Head of caudate nucleus (tissue), 42 donors: ENCODE measurements at places on chromosomes 6 and 20.

GRCh38 chr6:151136141-151136755 lies 103.5 kb upstream of the AKAP12 start:
- no peak for DNase-seq

DNA sequence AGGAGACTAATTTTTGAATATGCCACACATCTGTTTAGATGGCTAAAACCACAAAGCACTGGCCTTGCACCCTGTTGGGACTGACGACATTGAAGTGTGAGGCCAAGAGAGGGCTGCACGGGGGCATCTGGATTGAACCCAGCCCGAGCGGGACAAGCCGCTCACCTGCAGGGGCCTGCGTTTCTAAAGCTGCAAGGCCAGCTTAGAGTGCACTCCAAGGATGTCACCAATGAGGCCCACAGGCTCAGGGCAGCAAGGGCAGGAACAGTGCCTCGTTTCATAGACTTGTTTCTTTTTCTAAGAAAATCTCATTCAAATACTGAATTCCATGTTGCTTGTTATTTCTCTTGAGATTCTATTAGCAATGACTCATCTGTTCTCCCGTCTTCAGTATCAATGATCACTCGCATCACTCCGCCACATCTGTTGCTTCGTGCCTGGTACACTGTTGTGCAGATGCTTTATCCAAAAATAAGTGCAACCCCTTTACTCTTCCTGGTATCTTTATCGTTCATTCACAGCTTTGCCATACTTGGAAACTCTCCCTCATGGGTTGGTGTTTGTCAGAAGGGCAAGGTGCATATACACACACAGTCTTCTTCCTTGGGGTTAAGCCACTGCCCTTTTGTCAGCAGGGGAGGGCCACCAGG lies 120.1 kb downstream of the IRF4 start:
- no peak for DNase-seq

GRCh38 chr20:58584881-58585752 lies 66.0 kb upstream of the STX16 start:
- DNase-seq: no peak

- DNase-seq: no peak
Measured at GRCh38 chr20:24242763-24243162, 226.7 kb upstream of the SYNDIG1 start.

DNA sequence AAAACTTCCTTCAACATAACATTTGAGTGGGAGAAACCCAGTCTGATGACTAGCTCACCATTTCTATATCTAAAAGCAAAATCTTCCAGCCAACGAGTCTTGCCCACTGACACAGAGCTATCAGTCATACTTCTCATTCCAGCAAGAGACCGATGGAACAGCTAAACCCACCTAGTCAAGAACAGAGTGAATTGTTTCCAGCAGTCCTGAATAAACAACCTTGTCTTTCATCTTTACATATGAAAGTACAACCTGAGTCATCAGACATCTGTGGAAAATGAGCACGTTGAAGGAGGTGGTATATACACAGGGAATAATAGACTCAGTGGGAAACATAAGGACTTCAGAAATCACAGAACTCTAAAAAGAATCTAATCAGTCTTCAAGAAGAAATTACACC lies 23.8 kb downstream of the NRSN1 start:
- DNase-seq: no peak

DNA sequence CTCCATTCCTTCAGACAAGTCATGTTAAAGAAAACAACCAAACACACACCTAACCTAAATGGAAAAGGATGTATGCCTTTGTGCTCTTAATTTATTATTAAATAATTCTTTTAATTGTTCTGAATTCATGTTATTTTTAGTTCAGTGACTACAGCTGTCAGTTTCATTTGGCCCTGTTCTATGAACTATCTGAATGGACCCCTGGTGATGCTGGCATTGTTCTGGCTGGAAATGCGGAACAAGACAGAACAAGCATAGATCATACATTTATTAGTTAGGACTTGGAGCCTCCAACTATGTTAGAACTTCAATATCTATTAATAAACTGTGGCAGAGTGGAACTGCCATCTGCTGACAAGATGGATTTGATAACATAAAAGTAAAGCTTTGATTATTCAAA lies 5.7 kb downstream of the MAP3K7 start:
- DNase-seq: no peak

DNA sequence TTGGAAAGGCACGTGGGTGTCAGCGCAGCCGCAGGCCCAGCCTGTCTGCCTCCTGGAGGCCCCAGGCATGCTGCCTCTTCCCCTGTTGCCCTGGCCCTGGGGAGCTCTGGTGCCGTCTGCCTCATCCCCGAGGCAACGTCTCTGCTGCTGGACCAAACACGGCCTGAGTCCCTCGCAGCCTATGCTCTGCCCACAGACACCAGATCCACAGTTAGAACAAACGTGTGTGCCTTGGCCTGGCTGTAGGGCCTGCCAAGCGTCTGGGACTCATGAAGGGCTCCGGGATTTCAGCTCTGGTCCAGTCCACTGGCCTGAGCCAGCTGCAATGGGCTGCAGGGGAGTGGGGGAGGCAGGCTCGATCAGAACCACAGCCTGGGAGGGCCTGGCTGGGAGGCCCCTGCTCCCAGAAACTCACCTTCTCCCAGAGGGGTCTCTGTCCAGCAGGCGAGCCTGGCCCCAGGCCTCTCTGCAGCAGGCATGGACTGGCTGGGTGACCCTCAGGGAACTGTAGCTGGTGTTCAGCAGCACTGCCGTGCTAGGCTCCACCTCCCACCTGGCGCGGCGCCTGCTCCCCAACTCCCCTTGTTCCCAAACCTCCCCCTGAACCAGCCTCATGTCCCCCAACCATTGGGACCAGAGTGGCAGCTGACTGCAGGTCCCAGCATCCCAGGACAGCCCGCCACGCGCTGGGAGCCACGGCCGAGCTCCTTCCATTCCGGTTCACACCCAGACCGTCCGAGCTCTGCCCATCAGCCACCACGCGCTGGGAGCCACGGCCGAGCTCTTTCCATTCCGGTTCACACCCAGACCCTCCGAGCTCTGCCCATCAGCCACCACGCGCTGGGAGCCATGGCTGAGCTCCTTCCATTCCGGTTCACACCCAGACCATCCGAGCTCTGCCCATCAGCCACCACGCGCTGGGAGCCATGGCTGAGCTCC lies 197.0 kb downstream of the DLL1 start:
- no peak for DNase-seq

- DNase-seq: no peak
Measured at GRCh38 chr20:15236812-15237211, 899.4 kb upstream of the FLRT3 start.

DNA sequence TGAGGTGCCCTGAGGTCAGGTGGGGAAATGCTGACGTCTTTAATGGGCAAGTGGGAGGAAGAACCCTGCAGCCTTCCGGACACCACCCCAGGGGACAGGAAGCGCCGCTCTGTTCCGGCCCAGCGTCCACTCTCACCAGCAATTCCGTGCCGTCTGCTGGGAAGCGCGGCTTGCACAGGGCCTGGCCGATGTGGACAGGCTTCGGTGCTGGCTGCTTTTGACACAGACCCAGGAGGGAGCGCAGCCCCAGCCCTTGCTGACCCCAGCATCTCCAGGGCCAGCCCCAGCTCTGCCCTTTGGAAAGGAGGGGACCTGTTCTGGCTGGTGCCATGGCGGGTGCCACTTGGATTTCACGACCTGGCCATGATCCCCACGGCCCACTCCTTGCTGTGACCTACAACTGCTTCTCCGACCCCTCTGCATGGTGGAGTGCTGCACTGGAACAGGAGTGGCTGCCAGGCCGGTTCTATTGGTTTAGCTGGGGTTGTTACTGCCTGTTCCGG lies 123.2 kb downstream of the DLL1 start:
- DNase-seq: no peak

DNA sequence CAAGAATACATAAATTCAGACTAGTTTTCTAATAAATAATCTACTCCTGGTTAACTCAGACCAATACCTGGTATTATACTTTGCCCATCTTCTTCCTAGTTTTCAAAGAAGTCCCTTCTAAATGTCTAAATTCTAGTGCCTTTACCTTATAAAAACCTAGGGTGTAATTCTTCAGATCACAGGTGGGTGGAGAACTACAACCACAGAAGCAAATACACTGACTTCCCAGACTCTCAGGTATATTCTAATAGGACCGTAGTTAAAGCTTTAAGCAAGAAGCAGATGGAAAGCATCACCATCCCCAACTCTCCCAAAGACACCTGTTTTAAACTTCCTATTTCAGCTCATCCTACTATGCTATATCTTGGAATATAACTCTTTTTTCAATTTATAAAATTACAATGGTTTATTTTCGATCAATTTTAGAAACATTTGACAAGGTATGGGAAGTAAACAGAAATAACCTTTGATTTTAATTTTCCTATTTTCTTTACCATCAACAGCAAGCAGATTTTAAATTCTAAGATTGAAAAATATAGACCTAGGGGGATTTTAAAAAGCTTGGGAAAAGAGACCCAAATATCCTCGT lies 15.8 kb downstream of the MAN1A1 start:
- no peak for DNase-seq

- no peak for DNase-seq
Measured at GRCh38 chr6:83860782-83861495, 1.4 kb downstream of the CYB5R4 start.
